ENCODE measurements at places on chromosomes 16 and 17.

DNA sequence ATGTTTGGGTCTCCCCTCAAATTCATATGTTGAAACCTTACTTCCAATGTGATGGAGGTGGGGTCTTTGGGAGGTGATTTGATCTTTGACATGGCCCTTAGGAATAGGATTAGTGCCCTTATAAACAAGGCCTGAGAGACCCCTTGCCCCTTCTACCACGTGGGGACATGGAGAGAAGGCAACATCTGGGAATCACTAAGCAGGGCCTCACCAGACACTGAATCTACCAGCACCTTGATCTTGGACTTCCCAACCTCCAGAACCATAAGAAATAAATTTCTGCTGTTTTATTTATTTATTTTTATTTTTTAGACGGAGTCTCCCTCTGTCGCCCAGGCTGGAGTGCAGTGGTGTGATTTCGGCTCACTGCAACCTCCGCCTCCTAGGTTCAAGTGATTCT lies 40.1 kb downstream of the GDE1 start:
- no peak for DNase-seq

GRCh38 chr16:17026600-17027242 lies 444.0 kb downstream of the XYLT1 start:
- peak; percentile 71 for DNase-seq

- DNase-seq: no peak
Observed at GRCh38 chr17:13520899-13521572, 80.7 kb downstream of the HS3ST3A1 start.

DNA sequence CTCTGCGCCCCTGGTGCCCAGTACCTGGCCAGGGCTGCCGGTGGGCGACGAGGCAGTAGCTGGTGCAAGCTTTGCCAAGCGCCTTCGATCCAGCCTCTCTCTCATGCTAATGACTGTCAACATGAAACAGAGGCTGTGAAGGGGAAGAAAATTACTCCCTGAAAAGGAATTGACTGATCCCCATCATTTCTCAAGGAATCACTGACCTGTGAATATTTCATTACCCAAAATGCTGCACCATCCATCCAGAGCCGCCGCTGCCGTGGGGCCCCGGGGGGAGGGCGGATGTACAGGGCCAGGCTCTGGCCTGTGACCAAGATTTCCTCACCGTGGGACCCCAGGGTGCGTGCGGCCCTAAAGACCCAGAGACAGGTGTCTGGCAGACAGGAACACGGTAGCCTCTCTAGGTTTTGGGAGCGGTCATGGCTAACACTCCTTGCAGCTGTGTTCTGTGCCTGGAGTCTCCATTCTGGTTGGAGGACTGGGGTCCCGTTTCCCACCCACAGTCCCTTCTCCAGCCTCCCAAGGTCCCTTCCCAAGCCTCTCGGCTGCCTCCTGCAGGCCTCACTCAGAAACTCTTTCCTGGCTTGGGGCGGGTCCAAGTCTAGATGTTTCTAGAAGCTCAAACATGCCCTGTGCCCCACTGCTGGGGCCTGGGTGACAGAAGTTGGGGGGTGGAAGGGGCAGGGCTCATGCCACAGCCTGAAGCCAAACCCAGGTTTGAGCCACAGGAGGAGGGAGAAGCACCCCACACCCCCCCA lies 73.3 kb downstream of the ENGASE start:
- DNase-seq: no peak

- DNase-seq: no peak
Observed at GRCh38 chr16:50271148-50272041, 5.0 kb downstream of the ADCY7 start.

- DNase-seq: no peak
Observed at GRCh38 chr17:21523497-21524210, 147.5 kb downstream of the KCNJ12 start.

DNA sequence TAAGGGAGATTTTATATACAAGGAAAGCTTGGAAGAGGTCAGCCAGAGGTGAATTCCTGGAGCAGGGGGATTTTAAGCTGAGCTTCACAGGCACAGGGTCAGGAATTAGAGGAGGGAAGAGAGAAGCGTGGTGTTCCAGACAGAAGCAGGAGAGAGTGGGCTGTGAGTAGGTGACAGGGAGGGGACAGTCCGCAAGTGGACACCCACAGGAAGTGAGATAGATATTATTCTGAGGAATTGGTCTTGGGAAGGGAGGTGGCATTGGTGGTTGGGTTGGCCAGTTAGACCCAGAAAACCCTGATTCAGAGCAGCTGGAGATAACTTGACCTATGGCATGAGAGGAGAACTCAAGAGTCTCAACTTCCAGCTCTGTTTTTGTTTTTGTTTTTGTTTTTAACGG lies 14.7 kb downstream of the PHB1 start:
- DNase-seq: no peak

DNA sequence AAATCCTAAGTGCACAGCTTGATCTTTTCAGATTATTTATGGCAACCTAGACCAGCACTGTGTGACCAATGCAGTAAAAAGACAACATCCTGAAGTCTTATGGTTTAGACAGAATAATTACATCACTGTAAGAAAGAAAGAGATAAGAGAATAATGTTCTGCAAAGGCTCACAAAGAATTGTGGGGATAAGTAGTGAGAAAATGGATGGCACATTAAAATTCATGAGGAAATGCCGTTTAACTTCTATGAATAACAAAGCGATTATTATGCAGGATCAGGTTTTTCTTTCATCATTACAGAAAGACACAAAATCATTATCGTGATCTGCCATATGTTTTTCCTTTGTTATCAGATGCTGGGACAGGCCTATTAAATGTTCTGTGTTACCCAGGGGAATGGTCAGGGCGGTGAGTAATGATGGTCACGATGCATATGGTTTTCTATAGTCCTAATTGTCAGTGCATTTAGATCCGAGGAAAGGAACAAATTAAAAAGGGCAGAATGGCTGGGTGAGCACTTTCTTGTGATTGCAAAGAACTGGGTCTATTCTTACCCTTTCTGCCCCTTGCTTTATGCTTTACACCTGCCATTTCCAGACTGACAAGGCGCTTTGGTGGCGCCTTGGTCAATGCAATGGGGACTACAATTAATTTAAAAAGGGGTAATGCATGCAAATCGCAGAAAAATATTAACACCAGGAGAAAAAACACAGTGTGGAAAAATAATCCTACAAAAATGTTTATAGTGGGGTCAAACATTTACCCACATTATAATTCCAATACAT lies 18.1 kb upstream of the DHX40 start:
- no peak for DNase-seq

- DNase-seq: no peak
Observed at GRCh38 chr16:75653922-75654321, 6.3 kb downstream of the TERF2IP start.

GRCh38 chr16:90033387-90033786 lies 14.1 kb upstream of the DBNDD1 start:
- no peak for DNase-seq

DNA sequence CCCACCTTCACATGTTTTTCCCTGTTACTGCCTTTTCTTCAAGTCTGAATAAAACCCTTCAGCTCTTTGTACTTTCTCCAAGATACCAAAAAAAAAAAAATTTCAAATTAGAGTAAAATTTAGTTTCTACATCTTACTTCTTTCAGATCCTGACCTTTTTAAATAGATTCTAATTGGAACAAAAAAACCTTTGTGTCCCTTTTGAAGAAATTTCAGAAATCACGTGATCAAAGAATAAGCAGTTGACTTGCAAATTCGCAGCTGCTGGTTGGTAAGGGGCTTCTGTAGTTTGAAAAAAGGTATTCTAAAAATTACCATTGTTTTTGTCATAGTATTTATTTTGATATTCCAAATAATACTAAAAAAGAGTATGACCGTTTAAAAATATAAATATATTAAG lies 71.7 kb downstream of the CDC27 start:
- no peak for DNase-seq

DNA sequence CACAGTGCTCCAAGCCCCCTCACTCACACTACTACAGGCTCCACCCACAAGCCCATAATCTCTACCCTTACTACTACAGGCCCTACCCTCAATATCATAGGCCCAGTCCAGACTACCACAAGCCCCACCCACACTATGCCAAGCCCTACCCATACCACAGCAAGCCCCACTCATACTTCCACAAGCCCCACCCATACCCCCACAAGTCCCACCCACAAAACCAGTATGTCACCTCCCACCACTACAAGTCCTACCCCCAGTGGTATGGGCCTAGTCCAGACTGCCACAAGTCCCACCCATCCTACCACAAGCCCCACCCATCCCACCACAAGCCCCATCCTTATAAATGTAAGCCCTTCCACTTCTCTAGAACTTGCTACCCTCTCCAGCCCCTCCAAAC lies 13.8 kb downstream of the RIPOR1 start:
- peak; percentile 81 for DNase-seq

Measured in immature natural killer cell (primary cell).